ENCODE measurements at places on chromosomes 11 and 22.

GRCh38 chr22:20721409-20722218 is 52.3 kb upstream of the SERPIND1 start:
- no peak for DNase-seq

DNA sequence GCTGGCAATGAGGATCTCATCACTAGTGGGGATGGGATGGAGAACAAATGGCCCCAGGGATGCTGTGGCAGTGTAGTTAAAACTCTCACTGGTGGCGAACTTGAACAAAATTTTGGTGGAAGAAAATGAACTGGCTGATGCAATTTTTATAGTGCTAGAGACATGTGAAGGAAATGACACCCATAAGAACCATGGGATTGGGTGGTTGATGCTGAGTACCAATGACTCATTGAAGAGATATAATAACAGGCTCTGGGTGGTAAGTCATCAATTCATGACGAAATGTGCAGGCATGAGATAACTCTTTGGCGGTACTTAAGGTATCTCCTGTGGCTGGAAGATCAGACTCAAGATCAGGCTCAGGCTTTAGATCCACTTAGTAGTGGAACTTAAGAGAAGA is 172.9 kb upstream of the DDI1 start:
- DNase-seq = no peak

DNA sequence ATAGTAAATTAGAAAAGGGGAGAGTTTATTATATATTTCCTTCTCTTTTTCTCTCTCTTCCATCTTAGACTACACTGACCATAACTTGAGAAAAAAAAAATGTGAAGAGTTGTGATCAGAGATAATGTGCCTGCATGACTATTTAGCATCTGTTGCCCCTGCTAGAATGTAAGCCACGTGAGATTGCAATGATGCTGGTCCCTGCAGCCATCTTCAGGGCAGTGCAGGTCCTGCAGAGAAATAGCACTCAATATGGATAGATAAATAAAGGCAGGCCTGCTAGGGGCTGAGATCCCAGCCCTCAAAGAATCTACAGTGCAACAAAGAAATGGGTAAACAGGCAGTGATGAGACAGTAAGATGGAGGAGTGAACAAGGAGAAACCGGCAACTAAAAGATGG is 7.8 kb upstream of the DKK3 start:
- no peak for DNase-seq

DNA sequence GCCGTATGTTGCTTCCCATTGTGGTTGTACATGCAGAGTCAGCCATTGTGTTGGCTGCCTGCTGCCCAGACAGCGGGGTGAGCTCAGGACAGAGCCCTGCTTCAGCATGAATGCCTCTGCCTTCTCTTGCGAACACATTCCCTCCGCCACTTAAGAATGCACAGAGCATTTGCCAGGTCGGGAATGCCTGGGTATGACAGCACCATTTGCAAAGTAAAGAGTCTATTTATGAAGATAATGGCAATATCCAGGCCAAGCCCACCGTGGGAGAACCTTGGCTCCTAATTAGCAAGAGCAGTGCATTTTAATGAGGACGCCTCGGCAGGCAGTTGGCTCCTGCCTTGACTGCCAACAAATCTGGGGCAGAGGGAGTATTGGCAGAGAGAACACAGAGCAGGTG is 62.5 kb upstream of the SORL1 start:
- no peak for DNase-seq

DNA sequence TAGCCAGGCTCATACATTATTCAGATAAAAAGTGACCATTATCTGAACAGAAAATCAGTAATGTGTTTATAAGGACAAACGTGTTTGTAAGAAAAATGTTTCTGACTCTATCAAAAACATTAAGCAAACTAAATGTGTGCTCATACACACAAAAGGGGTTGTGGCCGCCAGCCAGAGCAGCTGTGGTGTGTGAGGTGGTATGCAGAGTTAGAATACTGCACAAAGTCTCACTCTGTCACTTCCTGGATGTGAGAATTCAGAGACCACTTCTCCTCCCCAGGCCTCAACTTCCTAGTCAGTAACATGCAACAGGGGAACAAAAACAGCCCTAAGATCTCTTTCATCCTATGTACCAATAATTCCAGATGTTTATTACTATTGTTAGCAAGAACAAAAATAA is 9.4 kb downstream of the OR5B21 start:
- DNase-seq = no peak

DNA sequence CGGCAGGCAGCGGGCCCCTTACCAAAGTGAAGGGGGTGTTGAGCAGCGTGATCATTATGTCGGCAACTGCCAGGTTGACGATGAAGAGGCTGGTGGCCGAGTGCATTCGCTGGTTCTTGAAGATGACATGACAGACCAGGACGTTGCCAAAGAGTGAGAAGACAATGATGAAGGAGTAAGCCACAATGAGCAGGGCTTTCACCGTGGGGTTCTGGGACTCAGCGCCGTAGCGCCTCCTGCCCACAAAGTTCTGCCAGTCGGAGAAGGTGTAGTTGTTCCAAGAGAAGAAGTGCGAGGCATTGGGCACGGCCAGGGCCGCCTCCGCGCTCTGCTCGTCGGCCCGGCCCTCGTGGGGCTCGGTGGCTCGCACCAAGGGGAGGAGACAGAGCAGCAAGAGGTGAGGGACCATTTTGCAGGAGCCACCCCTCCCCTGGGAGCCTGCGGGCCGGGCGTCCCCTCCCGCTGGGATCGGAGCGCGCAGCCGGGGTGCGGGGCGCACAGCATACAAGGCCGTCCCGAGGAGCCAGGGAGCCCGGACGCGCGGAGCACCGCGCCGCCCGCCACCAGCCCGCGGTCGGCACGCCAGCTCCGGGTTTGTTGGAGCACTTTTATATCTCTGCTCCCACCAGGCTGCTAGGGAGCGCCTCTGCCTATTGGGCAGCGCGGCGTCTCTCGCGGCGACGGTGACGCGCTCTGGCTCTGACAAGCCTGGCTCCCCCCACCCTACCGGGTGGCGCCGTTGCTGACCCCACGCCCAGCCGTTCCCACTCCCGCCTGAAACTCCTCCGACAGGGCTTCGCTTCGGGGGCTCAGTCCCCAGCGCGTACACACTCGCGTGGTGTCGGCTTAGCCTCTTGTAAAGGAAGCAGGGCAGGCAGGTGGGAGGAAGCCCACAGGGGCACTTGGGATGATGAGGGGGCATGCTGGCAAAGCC is at the start of gene GPR83:
GPR83 (minus strand) TSS at position 581 of the 934 bp plus-strand sequence; CDS start at position 409, 172 bp downstream.
- no peak for DNase-seq

DNA sequence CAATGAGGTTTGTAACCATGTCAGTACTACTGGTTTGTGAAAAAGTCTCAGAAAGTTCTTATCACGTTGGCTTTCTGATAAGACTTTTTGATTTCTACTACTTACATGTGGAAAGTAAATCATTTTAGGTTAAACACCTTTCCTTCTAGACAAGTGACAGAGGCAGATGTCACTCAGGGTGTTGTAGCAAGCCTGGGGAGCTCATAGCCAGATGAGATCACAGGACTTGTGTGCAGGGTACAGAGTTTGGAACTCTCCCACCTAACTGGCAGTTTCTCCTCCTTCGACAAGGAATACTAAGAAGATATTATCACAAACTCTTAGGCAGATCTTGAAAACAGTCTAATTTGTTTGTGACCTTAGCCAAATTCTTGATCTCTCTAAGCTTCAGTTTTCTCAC is 49.4 kb upstream of the PICALM start:
- no peak for DNase-seq

- no peak for DNase-seq
Measured at GRCh38 chr22:40310081-40310767, 36.1 kb upstream of the ADSL start.

DNA sequence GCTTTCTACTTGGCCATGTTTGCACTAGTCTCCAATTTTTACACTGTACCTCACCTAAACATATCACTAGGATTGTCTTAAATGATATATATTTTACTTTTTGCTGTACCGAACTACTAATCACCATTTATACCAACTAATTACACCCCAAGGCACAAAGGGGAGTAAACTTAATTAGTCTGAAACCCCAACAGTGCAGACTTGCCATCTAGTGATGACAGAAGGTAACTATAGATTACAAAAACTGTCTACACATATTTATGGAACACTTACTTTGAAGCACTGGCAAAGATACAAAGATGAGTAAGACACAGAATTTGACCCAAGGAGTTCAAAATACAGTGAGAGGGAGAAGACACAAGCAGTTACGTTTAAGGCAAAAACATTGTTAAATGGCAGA is 139.7 kb downstream of the CNTN5 start:
- no peak for DNase-seq

DNA sequence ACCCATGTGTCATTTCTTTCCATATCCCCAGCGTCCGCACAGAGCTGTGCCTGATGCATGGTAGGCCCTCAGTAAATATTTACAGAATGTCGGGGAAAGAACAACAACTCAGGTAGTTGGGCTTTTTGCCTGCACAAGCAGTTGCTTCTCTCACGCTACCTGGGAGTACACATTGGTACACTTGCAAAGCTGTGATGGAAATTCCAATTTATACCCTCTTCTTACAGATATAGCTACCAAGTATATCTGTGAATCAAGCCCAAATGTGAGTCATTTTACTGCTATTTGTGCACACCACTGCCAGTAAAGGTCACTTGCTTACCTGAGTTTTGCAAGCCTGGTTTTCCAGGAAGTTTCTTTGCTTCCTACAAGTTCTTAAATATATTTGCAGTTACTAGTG is 333.0 kb upstream of the NARS2 start:
- DNase-seq = peak; percentile 42

DNA sequence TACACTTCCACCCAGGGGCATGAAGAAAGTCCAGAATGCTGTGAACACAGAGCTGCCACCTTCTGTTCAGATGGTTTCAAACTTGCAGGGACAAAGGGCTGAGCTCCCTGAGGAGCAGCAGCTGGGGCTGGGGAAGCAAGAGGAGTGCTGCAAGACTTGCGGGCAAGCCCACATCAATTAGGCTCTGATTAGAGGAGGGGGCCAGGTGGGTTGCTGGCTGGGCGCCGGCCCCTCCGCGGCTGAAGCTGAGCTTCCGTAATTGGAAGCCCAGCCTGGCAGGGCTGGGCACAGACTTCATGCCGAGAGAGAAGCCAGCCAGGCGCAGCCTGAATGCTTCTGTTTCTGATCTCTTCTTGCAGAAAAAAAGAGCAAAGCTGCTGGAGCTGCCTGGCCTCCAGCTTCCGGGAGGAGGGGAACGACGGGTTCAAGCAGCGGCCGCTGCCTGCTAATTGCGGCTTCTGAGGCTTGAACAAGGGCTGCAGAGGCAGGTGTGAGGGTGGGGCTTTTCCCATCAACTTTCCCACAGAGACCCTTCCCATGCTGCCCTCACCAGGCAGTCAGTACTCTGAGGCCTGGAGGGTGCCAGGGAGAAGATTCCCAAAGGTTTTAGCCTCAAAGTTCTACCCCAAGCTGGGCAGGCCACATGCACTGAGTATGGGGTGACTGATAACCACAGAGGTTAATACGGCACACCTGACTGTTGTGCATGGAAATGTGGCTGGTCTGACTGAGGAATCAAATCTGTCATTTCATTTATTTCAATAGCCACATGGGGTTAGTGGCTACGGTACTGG is 91.1 kb upstream of the LMO1 start:
- peak; percentile 40 for DNase-seq

DNA sequence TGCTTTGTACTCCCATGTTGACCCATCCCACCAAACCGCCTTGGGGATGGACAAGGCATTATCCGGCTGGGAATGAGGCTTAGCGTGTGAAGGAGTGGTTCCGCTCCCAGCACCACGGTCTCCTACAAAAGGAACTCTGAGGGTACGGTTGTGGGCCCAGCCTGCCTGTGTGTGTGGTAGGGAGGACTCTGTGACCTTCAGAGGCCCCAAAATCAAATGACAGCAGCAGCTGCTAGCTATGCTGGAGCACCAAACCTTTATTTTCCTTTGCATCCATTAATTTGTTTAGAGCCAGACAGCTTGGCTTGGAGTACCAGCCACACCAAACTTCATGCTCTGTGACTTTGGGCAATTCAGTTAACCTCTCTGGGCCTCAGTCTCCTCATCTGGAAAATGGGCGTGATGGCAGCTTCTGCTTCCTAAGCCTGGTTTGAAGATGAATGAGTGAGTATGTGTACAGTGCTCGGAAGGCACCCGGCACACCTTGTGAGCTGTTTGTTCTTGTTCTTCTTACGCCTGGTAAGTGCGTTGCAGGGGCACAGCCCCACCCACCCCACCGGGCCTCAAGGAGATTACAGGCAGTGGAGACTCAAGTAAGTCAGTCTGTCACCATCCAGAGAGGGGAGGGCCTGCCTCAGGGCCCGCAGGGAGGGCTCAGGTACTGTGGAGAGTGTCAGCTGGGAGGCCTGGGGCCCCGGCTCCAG is 25.3 kb downstream of the MB start:
- no peak for DNase-seq

DNA sequence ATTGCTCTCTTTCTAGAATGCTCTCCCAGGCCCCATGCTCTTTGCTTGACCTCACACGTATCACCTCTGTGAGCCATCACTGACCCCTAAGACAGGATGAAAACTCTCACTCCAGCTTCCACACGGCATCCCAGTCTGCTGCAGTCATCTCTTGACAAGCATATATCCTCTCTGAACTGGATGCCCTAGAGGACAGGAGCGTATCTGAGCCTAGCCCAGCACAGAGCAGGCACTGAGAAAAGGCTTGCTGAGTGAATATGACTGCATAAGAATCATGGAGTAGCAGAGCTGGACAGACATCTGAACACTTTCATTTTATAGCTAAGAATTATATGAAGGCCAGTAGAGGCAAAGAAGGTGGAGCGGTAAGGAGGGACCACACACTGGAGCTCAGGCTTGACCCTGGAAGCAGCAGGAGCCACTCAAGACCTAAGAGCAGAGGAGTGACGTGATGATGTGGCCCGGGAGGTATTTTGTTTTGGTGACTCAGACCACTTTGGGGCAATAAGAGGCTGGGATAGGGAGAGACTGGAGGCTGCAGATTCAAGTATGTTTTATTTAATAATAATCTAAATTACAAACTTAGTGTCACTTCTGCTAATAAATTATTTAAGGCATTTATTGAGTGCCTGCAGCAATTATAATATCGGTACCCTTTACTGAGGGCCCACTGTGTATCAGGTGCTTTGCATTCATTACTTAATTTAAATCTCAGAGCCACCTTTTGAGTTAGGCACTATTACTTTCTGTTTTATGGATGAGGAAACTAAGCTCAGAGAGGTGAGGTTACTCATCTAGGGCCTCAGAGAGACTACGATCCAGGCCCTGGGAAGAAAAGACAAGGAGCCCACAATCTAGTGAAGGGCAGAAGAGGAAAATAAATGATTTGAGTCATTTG is 42.6 kb downstream of the MAP6 start:
- DNase-seq = no peak

DNA sequence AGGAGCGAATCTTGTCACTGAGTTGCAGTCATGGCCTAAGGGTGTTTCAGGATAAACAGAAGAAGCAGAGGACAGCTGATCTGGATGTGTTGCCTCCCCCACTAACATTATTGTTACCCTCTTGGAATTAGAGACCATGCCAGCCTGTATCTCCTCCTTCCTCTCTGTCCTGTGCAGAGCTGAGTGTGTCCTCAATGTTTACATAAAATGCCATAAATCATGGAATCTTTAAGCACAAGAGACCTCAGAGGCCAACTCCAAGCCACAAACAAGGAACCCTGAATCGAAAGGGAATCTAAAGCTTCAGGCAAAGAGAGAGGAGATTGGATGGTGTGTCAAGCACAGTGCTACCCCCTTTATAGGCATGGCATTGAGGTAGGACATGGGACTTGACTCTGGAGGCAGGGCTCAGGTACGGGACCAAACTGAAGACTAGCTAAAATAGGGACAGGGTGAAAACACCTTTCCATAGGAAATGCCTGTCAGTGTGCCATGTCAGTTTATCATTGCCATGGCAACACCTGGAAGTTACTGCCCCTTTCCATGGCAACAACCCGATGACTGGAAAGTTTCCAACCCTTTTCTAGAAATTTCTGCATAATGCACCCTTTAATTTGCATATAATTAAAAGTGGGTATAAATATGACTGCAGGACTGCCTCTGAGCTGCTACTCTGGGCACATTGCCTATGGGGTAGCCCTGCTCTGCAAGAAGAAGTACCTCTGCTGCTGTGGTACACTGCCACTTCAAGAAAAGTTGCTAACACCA is 489.7 kb downstream of the MIAT start:
- no peak for DNase-seq

Measured in T47D (cell line).